Activated T-helper 17 cell treated with anti-CD3 and anti-CD28 coated beads, Interleukin-2, amount 50 U/mL, for 72 hours (primary cell): ENCODE measurements at places on chromosomes 11 and 22. TPM values are rescaled to one million over a fixed set of nuclear protein-coding genes. Genes with fewer than 3 reads are reported as not detected.
A peak's percentile ranks its signal among the peaks of the same experiment; 100 is the strongest.

- ATAC-seq: peak; percentile 1
These were observed 2.1 kb downstream of the LGALS1 start for GRCh38 chr22:37677493-37677974.

- no peak for ATAC-seq
These were observed 141.3 kb upstream of the TTC12 start for GRCh38 chr11:113173126-113173525.

DNA sequence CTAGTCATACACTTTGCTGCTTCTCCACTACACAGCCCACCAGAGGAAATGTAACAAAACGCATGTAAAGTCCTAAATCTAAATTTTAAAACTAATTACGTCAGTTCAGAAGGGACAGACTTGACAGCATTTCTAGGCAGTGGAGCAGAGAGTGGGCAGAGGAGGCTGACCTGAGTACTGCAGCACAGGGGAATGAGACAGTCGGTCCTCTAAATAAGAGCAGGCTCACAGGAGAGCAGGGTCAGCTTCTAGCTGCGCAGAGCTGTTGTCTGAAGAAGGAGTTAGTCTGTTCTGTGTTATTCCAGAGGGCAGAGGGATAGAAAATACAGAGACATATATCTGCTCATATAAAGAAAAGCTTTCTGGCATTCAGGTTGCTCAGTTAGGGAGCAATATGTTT is 40.3 kb downstream of the JHY start:
- no peak for ATAC-seq

- no peak for ATAC-seq
These were observed 2.0 kb upstream of the ESRRA start for GRCh38 chr11:64303109-64304031.

GRCh38 chr11:66230156-66230555 is 38.3 kb upstream of the RAB1B start:
- ATAC-seq: no peak

DNA sequence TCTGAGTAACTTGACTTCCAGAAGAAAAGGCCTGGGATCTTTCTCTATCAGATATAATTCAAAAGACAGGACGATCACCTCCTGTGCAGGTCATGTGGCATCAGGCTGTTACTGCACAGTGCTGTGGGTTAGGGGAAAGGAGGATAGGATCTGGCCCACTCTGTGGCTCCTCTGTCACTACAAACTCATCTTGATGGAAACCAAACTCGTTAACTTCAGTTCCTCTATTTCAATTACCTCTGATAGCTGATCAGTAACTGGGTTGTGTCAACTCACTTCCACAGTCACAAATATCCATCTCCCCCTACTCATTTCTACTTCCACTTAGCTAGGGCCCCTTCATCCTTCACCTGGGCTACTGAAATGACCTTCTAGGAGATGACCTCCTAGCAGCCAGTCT is 95.2 kb downstream of the RCN1 start:
- no peak for ATAC-seq

DNA sequence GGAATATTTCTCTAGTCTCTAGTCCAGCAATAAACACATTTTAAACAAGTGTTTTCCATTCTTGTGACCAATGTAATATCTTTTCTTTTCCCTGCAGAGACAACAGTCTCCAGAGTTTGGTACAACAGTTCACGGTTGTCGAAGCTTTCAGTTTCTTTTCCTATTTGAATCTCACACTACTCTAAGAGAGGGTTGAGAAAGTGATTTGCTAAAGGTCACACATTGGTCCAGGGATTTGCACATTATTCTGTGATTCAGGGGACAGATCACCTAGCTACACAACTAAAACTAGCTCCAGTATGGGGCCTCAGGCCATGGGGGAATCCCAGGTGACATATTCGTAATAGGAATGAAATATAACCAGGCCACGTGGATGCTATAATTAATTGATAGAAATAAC is 132.5 kb downstream of the HIPK3 start:
- ATAC-seq: no peak

GRCh38 chr11:130653838-130654636 is 205.6 kb downstream of the ADAMTS15 start:
- ATAC-seq: no peak

DNA sequence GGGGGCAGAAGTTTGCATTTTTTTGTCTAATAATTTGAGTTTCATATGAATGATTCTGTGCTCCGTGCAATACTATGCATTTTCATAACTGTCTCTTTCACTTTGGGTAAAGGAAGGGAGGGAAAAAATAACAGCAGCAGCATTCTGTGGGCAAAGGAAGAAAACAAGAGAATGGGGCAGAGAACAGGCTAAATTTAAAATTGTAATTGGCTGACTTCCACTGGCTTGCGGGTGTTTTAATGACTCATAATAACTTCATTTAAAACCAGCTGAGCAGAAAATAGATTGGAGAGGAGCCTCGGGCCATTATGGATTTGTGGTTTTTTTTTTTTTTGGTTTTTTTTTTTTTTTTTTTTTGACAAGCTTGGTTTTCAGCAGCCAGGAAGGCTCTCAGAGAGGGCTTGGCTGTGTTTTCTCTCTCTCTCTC is 107.4 kb downstream of the ZBTB16 start:
- peak; percentile 74 for ATAC-seq

DNA sequence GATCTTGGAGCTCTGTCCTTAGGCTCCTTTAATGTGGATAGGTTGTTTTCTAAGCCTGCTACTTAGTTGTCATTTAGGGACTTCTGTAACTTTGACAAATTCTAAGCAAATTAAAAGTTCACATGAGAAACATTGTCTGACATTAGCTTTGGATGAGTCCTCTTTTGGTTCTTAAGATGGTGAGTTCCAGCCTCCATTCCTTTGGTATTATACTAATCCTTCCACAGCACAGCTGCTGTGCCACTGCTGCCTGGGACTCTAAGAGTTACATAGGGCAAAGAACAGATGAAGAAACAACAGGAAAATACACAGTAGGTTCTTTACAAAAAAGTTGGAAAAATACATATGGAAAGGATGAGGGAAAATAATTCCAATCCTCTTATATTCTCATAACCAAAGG is 25.3 kb upstream of the PIK3C2A start:
- ATAC-seq: no peak

GRCh38 chr11:134682577-134682976 is 270.5 kb upstream of the B3GAT1 start:
- ATAC-seq: no peak

- no peak for ATAC-seq
These were observed 22.7 kb upstream of the RASD2 start for GRCh38 chr22:35517769-35518530.

DNA sequence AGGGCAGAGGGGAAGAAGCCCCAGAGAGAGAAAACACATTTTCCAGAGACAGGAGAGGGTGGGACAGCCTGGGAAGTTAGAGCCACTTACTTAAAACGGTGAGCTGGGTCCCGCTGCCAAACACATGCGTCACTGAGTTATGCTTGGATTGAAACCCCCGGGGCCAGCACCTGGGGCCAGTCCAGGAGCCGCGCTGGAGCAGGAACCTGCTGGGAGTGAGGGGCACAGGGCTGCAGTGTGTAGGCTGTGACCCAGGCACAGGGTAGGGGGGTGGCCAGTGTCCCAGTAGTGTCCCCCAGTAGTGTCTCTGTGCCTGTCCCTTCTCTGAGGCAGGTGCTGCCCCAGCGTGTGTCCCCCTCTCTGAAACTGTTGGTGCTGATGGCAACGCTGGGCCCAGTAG is 5.2 kb downstream of the IGLL1 start:
- no peak for ATAC-seq

DNA sequence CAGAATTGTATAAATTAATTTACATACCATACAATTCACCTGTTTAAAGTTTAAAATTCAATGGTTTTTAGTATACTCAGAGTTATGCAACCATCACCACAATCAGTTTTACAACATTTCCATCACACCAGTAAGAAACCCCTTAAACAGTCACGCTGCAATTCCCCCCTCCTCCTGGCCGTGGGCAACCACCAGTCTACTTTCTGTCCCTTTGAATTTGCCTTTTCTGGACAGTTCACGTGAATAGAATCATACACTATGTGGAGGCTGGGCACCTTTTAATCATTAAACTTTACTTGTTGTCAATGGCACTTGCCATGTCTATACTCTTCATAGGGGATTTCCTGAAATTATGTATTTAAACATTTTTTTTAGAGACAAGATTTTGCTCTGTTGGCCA is 20.1 kb upstream of the SWAP70 start:
- no peak for ATAC-seq

- ATAC-seq: no peak
These were observed 21.5 kb upstream of the PARVG start for GRCh38 chr22:44159221-44159620.

DNA sequence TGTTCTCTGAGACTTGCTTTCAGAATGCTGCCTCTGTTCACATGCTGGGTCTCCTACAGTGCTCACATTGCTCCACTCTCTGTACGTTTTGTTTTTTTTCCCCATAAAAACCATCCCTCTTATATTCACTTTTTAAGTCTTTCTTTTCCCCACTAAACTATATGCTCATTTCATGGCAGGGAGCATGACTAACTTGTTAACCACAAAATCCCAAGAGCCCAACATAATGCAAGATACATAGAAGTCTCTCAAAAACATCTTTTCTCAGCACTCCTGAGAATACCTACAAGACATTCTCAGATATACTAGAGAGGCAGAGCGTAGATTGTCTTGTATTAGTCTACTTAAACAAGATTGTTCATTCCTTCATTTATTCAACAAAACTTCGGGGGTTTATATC is 73.3 kb downstream of the FAM76B start:
- ATAC-seq: peak; percentile 25

- ATAC-seq: no peak
These were observed 26.0 kb downstream of the TSPAN18 start for GRCh38 chr11:44752713-44753112.

DNA sequence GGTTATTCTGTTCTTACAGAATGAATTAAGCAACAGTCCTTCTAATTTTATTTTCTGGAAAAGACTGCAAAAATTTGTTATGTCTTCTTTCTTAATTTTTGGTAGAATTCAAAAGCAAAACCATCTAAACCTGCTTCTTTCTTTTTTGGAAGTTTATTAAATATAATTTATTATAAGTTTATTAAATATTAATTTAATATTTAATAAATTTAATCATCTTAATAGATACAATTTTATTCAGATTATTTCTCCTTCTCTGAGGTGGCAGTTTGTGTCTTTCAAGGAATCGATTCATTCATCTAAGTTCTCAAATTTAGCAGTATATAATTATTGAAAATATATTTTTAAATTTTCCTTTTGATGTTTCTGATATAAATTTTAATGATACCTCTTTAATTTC is 837.5 kb upstream of the LRRC4C start:
- no peak for ATAC-seq

DNA sequence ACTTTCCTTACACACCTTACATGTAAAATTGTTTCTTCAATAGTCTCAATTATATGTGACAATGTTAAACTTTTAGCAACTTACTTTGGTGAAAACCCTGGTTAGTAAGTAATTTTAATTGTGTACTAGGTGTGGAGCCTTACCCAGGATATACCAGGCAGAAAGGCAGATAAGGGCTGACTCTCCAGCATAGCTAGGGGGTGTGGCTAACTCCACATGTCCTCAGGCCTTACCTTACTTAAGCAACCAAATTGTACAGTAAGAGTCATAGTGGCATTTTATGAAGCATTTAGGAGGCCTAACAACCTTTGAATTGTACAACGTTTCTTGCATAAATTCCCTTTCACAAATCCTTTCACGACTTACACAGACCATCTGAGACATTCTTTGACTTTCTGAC is 118.2 kb upstream of the OR9Q1 start:
- no peak for ATAC-seq

Gene HINFP
- total RNA-seq: 47.5 TPM

Gene ANO9
- 36.0 TPM for total RNA-seq

Gene SAA4
- total RNA-seq: not detected

Gene KRTAP5-4
- total RNA-seq: not detected

Gene TMEM126A
- 56.4 TPM for total RNA-seq

Gene RABL2B
- total RNA-seq: 17.6 TPM

Gene GGTLC2
- total RNA-seq: not detected
